ENCODE measurements at places on chromosomes 13 and 19. TPM values are rescaled to one million over a fixed set of nuclear protein-coding genes. Genes with fewer than 3 reads are reported as not detected.

The PDX1 gene
- total RNA-seq = 0.04 TPM

The SIAH3 gene
- total RNA-seq = not detected

The F10 gene
- 0.13 TPM for total RNA-seq

The NKG7 gene
- not detected for total RNA-seq

The MEIS3 gene
- 30.9 TPM for total RNA-seq

The RAB11B gene
- total RNA-seq = 115 TPM

The LILRB5 gene
- total RNA-seq = 0.05 TPM

The IRGQ gene
- total RNA-seq = 6.7 TPM

The EID2B gene
- 9.5 TPM for total RNA-seq
